Activated CD4-positive, alpha-beta T cell treated with anti-CD3 and anti-CD28 coated beads, Interleukin-2, amount 50 U/mL, for 24 hours (primary cell): ENCODE measurements at places on chromosomes 16 and 17.

- no peak for DNase-seq
Measured at GRCh38 chr17:50052241-50052796, 3.6 kb upstream of the ITGA3 start.

DNA sequence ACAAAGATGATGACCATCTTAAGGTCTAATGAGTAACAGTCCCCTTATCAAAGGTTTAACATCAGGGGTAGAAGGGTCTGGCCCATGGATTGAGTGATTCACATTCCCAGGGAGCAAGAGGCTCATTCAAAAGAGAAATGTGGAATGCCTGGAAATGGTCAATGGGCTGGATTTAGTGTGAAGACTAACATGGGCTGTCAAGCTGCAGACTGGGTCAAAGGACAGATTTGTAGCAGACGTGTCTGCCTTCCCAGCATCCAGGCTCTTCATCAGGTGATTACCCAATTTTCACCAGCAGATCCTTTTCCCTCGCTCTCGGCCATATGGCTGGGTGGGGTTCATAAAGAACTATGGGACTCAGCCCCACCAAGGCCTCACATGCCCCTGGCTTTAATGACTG is 26.8 kb downstream of the DCUN1D3 start:
- DNase-seq: no peak

GRCh38 chr16:31402687-31403086 is 9.6 kb downstream of the ITGAD start:
- no peak for DNase-seq

DNA sequence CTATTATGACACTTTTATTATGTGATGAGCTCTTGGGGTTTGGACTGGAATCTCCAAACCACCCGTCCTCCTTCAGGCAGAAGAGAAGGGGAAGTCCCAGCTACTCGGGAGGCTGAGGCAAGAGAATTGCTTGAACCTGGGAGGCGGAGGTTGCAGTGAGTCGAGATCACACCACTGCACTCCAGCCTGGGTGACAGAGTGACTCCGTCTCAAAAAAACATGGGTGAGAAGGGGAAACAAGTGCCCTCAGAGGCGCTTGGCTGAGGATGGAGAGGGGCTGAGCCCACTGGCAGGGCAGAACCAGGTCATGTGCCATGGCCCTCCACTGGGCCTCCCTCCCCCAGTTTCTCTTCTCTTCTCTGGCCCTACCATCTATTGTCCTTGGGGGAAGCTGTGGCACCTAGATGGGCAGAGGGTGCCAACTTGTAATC is 120.9 kb upstream of the SMURF2 start:
- DNase-seq: no peak

GRCh38 chr17:21688293-21688949 is 3.9 kb upstream of the KCNJ18 start:
- no peak for DNase-seq

- DNase-seq: no peak
Measured at GRCh38 chr16:11302977-11303376, 21.8 kb upstream of the PRM1 start.

DNA sequence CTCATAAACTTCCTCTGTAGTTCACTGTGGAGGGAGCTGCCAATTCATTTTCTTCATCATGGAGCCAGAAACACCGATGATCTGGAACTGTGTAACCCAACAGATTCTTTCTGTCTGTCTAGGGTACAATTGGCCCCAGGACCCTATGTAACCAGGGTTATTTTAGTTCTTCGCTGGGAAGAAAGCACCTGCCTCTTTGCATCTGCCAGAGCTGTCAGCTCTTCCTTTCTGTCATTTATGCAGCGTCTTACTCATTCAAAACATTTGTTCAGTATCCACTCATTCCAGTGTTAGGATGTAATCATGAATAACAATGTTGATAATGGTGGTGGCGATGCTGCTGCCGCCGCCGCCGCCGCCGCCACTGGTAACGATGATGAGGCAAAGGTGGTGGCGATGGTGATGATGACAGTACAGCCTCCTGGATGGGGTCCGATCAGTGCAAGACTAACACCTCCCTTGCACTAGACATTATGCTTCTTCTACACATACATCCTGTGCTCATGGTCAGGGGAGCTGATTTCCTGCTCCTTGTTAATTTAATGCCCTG is 46.1 kb downstream of the IRX5 start:
- DNase-seq: no peak

- no peak for DNase-seq
Measured at GRCh38 chr16:67068212-67068753, 39.3 kb downstream of the CBFB start.

- no peak for DNase-seq
Measured at GRCh38 chr16:87823181-87823929, 46.0 kb downstream of the SLC7A5 start.

DNA sequence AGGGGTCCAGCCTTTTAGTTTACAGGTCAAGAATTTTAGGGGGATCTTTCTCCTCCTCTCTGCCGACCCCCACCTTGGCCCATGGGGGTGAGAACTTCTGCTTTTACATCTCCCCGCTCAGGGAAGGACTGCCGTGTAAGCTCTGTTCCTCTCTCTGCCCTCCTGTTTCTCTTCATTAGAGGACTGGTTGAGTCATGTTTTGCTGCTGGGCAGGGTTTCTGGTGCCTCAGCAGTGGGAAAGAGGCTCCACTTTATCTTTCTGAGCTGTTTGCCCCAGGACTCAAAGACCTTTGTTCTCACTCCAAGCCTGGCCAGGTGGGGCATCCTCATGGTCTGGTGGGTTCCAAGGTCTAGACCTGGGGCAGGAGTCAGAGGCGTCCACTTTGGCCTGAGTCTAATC is 93.0 kb downstream of the UTP18 start:
- DNase-seq: no peak

DNA sequence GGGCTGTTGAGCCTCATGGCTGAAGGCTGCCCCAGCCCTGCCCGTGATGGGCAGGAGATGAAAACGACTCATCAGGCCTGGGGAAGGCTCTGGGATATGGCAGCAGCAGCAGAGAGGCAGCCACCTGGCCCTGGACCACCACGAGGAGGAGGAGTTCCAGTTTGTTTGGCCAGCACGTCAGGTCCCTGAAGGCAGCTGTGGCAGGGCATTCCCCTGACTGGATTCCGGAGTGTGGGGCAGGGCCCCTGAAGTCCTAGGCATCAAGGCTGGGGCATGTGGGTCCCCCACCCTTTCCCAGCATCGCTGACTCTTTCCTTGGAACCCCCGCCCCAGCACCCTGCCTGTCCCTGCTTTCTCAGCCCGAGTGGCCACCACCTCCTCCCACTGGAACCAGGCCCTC is 197.4 kb downstream of the ZNF423 start:
- DNase-seq: no peak

DNA sequence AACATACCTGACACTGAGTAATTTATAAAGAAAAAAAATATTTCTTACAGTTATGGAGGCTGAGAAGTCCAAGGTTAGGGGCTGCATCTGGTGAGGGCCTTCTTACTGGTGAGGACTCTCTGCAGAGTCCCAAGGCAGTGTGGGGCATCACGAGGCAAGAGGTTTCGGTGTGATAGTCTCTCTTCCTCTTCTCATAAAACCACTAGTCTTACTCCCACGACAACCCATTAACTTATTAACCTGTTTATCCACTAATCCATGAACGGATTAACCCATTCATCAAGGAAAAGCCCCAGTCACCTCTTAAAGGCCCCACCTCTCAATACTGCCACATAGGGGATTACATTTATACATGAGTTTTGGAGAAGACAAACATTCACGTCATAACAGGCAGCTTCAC is 20.1 kb downstream of the CIITA start:
- DNase-seq: no peak

DNA sequence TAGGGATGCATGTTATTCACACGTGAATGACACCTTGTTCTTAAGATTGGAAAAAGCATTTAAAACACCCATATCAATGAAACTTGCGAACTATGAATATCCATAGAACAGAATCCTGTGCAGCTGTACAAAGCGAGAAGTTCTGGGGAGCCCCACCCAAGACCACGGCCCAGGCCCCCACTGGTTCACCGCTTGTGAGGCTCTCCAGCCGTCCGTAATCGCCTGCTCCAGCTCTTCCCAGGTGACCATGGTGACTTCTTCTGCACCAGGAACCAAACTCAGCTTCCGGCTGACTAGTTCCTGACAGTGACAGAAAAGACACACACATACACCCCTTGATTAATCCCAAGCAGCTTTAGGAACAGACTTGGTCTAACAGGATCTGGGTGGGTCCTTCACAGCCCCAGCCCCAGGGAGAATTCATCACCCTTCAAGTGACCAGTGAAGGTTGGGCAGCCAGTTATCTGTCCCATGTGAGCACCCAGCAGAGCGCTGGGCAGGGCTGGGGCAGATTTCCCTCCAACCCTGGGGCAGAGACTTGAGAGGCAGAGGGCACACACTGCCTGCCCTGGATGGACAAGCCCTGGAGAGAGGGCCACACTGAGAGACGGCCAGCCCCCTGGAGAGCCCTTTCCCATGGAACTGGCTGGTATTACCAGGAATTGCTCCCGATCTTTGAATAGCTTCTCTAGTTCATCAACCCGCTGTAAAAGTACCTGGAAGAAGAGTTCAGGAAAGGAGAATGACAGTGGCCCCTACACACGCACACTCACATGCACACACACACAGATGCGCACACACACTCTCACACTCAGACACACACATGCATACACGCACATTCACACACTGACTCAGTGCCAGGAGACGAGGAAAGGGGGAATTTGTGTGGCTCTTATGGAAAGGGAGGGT is 3.6 kb downstream of the QRICH2 start:
- DNase-seq: no peak

- no peak for DNase-seq
Measured at GRCh38 chr16:11238272-11239202, 17.5 kb downstream of the SOCS1 start.
